ENCODE measurements at places on chromosomes 2 and 18. TPM values are rescaled to one million over a fixed set of nuclear protein-coding genes. Genes with fewer than 3 reads are reported as not detected.

DNA sequence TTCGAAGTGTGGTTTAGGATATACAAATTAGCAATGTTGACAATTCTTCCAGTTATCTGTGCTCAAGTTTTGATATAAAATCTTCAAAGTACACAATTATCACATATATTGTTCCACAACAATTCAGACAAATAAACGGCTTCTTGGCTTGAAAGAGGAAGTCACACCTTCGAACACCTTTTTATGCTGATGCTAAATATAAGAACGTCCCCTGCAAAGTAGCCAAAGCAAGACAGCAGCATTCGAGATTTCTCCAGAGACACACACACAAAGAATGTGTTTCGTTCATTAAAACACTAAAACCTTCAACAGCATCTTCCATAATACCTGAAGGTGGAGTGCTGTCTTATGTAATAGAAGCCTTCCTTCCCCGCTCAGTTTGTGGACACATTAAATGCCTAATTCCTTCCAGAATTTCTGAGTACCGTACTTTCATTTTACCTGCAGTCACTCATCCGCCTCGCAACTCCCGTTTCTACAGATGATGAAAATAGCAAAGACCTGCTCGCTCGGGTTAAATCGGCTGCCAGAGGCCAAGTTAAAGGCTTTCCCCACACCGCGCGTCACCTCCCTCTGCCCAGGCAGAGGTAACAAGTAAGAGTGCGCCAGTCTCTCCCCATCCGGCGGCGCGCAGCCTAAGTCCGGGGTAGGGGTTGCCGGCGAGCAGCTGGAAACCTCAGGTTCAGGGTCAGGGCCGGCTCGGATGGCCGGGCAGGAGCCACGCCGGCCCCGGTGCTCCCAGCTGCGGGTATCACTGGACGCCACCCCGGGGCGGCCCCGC lies 847 bp downstream of the SERPINE2 start:
- peak; percentile 29 for DNase-seq

DNA sequence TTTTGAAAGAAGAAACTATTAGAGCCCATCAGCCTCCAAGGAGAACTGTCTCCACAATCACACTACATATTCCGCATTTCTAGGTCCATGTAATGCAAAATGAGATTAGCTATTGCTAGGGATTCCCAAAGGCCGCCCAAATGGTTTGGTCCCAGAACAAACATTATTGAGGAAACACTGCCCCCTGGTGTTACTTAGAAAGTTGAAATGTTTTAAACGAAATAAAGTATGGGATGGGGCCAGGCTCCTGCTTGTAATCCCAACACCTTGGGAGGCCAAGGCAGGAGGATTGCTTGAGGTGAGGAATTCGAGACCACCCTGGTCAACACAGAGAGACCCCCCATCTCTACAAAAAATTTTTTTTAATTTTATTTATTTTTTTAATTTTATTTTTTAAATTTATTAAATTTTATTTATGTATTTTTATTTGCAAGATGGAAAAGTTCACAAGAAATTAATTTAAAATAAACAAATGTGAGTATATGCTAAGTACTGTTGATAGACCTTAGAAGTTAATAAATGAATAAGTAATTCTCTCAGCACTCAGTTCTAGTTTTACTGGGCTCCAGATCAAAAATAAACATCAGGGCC lies 5.5 kb downstream of the NHEJ1 start:
- DNase-seq: peak; percentile 79

TUBB8B gene
- not detected for total RNA-seq

DNA sequence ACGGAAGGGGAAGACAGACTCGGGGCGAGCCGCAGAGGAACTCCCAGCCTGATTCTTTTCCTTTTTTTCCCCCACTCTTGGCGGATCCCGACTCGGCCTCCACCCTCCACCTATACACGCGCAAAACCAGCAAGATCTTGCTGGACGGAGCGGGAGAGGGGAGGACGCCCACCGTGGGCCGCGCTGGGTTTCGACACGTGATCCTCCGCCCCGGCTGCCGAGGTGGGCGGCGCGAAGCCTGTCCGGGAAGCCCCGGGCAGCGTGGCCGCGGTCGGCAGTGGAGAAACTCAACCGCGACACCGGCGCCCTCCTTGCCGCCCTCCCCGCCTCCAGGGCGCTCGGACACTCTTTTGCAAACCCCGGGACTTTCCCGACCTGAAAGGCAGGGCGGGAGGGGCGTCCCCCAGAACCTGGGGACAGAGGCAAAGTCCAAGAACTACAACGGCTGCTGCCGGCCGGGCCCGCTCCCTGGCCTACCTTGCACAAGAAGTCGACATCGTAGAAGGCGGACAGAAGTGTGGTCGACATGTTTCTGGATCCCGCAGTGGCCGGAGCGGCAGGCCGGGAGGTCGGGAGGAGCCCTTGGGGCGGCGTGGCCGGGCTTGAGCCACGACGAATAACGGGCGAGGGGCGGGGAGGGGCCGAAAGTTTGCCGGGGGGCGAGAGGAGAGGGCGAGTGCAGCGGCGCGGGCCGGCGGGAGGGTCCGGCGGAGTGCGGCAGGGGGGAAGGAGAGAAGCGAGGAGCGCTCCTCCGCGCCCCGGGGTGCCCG lies 433 bp downstream of the ZFP36L2 start:
- DNase-seq: peak; percentile 84

GRCh38 chr18:45589356-45590035 lies 25.8 kb upstream of the SLC14A2 start:
- peak; percentile 97 for DNase-seq

GRCh38 chr18:36303211-36303844 lies 5.8 kb downstream of the FHOD3 start:
- no peak for DNase-seq

MFSD2B gene
- total RNA-seq: 0.48 TPM

DNA sequence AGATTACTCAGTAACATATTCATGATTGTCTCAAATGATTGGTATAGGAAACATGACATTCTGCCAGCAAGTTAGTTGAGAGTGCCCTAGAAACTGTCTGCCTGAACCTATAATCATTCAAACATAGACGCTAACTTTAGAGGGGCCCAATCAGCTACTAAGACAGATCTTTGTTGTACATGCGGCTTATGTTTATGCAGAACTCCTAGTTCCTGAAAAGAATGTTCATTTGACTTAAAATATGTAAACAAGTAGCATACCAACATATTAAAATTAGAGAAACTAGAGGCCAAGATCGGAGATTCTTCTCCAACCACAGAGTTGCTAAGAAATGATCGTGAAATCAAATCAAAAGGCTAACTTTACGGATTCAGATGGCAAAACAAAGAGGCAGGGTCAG lies 4.2 kb upstream of the METAP1D start:
- no peak for DNase-seq

GRCh38 chr2:152396763-152397162 lies 61.8 kb downstream of the FMNL2 start:
- DNase-seq: no peak

GRCh38 chr2:36881816-36882215 lies 84.5 kb downstream of the STRN start:
- no peak for DNase-seq

- DNase-seq: no peak
Measured at GRCh38 chr2:197601726-197602125, 73.7 kb downstream of the RFTN2 start.

CGREF1 gene
- total RNA-seq: 11.6 TPM

DNA sequence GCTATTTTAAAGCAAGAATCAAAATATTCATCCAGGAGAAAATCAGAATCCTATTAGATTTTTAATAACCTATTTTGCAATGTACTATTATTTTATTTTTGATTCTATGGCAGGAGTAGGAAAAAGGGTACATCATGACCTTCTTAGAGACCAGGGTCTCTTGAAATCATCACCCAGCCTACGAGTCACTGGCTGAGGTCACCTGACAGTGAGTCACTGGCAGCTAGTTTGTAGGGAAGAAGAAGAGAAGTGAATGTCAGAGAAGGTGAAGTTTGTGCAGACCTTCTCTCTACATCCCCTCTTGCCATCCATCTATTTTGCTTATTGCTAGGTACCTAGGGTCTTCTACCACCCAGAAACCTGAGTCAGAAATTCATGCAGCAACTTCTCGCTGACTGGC lies 144.2 kb downstream of the ALK start:
- DNase-seq: no peak

DNA sequence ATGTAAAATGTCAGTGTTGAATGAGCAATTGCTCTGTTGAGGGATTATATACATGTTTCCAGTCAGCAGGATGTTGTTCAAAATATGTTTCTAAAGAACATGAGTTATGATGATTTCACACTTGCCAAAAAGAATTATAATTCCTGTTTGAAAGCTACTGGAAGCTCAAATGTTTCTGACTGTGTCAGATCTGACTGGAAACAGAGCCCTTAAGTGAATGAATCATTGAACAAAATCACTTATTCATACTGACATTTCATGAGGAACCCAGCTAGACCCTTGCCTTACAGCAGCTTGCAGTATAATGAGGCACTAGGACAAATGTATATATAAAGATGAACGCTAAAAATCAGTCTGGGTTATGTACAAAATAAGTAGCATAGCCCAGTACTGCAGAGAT lies 35.4 kb upstream of the ITGAV start:
- DNase-seq: peak; percentile 42

SDC1 gene
- 55.4 TPM for total RNA-seq

ANKRD53 gene
- not detected for total RNA-seq

GRCh38 chr2:133063775-133064174 lies 393.8 kb upstream of the LYPD1 start:
- DNase-seq: peak; percentile 48

DNA sequence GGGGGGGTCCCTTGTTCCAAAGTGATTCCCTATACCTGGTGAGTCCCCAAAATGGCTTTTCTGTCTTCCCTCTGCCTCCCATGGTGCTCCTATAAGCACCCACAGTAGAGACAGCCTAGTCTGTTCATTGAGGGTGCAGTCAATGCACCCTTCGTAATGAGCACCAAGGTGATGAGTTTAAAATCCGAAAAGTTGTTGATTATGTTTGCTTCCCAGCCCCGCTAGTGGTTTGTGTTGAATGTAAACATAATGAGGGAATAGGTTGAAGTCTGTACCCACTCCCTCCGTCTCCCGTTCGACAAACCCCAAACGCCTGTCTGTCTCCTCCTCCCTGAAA lies 2.3 kb downstream of the FOSL2 start:
- no peak for DNase-seq

SLC9A4 gene
- total RNA-seq: 1.2 TPM

GCG gene
- total RNA-seq: 2.4 TPM

FOXD4L1 gene
- 0.96 TPM for total RNA-seq

- DNase-seq: no peak
Measured at GRCh38 chr2:240295256-240296103, 140.0 kb upstream of the GPC1 start.

- DNase-seq: peak; percentile 96
Measured at GRCh38 chr2:127175041-127175721, 44.9 kb downstream of the CYP27C1 start.

- DNase-seq: no peak
Measured at GRCh38 chr2:188412190-188412589, 120.5 kb downstream of the GULP1 start.

CFAP65 gene
- 2.9 TPM for total RNA-seq

DNA sequence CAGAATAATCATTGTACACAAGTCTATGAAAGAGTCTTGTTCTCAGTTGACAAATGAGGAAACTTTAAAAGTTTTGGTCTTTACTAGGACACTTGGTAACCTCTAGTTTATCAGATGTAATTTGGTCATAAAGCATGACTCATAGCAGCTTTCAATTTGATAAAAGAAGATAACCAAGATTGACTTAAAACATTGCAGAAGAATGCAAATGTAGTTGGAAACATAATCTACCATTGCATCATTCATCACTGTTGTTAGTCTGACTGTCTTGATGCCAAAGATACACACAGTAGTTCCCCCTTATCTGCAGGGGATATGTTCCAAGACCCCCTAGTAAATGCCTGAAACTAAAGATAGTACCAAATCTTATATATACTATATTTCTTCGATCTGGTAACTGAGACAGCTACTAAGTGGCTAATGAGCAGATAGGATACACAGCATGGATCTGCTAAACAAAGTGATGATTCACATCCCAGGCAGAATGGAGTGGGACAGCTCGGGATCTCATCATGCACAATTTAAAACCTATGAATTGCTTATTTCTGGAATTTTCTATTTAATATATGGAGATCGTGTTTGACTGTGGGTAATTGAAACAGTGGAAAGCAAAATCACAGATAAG lies 131.4 kb upstream of the CCDC68 start:
- no peak for DNase-seq

OTOS gene
- total RNA-seq: not detected

GRCh38 chr2:162069267-162069903 lies 4.6 kb downstream of the DPP4 start:
- DNase-seq: no peak

MAPRE2 gene
- total RNA-seq: 52.2 TPM

GRCh38 chr2:187698374-187699110 lies 144.3 kb upstream of the TFPI start:
- no peak for DNase-seq

GRCh38 chr18:56869189-56869777 lies 218.1 kb downstream of the WDR7 start:
- DNase-seq: peak; percentile 23

GRCh38 chr2:158573739-158574138 lies 117.0 kb downstream of the PKP4 start:
- DNase-seq: no peak

Measured in umbilical cord (tissue), 2 donors.